ENCODE measurements at places on chromosomes 4 and X. TPM values are rescaled to one million over a fixed set of nuclear protein-coding genes. Genes with fewer than 3 reads are reported as not detected.

GRCh38 chr4:66681962-66682361, 863.3 kb downstream of the CENPC start:
- no peak overlapping the region for H3K27ac ChIP-seq
- H3K4me3 ChIP-seq: no peak overlapping the region
- no peak for DNase-seq
- H3K36me3 ChIP-seq: no peaks in the 10 kb centered on the region
- H3K4me1 ChIP-seq: no peaks in the 10 kb centered on the region
- H3K27me3 ChIP-seq: no peaks in the 10 kb centered on the region

GRCh38 chr4:4385729-4386295, 1.1 kb upstream of the NSG1 start:
- peaks cover 13% of the 10 kb centered on the region for H3K27me3 ChIP-seq
- no peak overlapping the region for H3K4me3 ChIP-seq
- no peak overlapping the region for H3K27ac ChIP-seq
- no peaks in the 10 kb centered on the region for H3K36me3 ChIP-seq

The MBNL3 gene
- total RNA-seq: 27.2 TPM

GRCh38 chrX:67612231-67612630, 68.4 kb downstream of the AR start:
- DNase-seq: no peak
- no peak overlapping the region for H3K4me3 ChIP-seq
- H3K4me1 ChIP-seq: no peaks in the 10 kb centered on the region
- H3K36me3 ChIP-seq: no peaks in the 10 kb centered on the region

- H3K4me1 ChIP-seq: no peaks in the 10 kb centered on the region
- H3K4me3 ChIP-seq: no peak overlapping the region
- no peaks in the 10 kb centered on the region for H3K27me3 ChIP-seq
- H3K36me3 ChIP-seq: no peaks in the 10 kb centered on the region
Measured at GRCh38 chr4:8029689-8030088, 90.0 kb upstream of the AFAP1 start.

The PSAPL1 gene
- total RNA-seq: 0.55 TPM

GRCh38 chrX:9081271-9081670, 47.3 kb upstream of the FAM9B start:
- H3K4me1 ChIP-seq: no peaks in the 10 kb centered on the region
- H3K36me3 ChIP-seq: no peaks in the 10 kb centered on the region
- H3K27me3 ChIP-seq: no peaks in the 10 kb centered on the region
- DNase-seq: no peak
- H3K27ac ChIP-seq: no peak overlapping the region

The CC2D2A gene
- 63.7 TPM for total RNA-seq

DNA sequence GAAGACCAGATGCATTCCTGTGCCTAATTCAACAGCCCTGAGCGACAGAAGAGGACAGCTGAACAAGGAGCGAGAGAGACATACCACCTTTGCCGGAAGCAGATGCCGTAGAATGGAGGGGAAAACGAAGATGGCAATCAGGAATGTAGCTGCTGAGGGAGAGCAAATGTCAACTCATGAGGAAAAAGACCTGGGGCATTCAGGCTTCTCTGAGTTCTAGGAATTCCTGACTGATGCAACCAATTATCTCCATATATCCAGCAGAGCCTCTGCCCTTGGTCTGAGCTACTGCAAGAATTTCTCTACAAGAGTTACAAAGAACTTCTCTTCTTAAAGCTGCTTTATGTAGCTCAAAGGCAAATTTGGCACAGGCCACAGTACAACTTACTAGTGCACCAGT, 40.5 kb upstream of the INPP4B start:
- DNase-seq: no peak
- no peaks in the 10 kb centered on the region for H3K4me1 ChIP-seq
- H3K27ac ChIP-seq: no peak overlapping the region
- H3K27me3 ChIP-seq: no peaks in the 10 kb centered on the region
- H3K36me3 ChIP-seq: no peaks in the 10 kb centered on the region
- no peak overlapping the region for H3K4me3 ChIP-seq

The CSAG3 gene
- total RNA-seq: not detected

The SLC6A14 gene
- total RNA-seq: 26.8 TPM

The PPM1K gene
- 45.9 TPM for total RNA-seq

The TRAM1L1 gene
- total RNA-seq: 1.8 TPM

- H3K27ac ChIP-seq: no peak overlapping the region
- no peaks in the 10 kb centered on the region for H3K27me3 ChIP-seq
- peaks cover 6% of the 10 kb centered on the region for H3K4me1 ChIP-seq
Measured at GRCh38 chrX:13717700-13718472, 16.5 kb downstream of the TRAPPC2 start.

- DNase-seq: no peak
- no peaks in the 10 kb centered on the region for H3K27me3 ChIP-seq
- no peaks in the 10 kb centered on the region for H3K36me3 ChIP-seq
- H3K4me1 ChIP-seq: no peaks in the 10 kb centered on the region
Measured at GRCh38 chr4:68361146-68361589, 11.3 kb upstream of the YTHDC1 start.

The SPCS3 gene
- 170 TPM for total RNA-seq

The ZDHHC15 gene
- 5.3 TPM for total RNA-seq

The TRMT10A gene
- total RNA-seq: 12.2 TPM

DNA sequence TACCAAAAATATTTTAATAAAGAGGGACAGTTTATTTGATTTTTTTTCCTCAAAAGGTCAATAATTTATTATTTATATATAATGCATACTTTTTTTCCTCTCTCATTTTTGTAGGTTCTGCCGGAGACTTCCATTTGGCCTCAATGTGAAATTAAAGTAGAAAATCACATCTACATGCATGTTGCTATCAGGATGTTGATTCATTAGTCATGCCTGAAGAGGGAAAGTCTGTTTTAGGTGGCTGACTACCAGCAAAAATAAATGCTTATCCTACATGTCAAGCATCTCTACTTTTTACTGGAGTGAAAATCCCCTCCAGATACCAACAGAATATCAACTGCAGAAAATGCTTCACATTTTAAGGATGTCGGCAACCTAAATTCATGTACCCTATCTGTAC, 41.5 kb downstream of the KIAA0232 start:
- peaks cover 10% of the 10 kb centered on the region for H3K36me3 ChIP-seq
- no peaks in the 10 kb centered on the region for H3K4me1 ChIP-seq
- no peaks in the 10 kb centered on the region for H3K27me3 ChIP-seq
- no peak for DNase-seq
- H3K27ac ChIP-seq: no peak overlapping the region

The NLGN4X gene
- 5.0 TPM for total RNA-seq

GRCh38 chr4:65893271-65893670, 223.0 kb upstream of the EPHA5 start:
- H3K27me3 ChIP-seq: no peaks in the 10 kb centered on the region
- H3K27ac ChIP-seq: no peak overlapping the region
- H3K4me3 ChIP-seq: no peak overlapping the region
- no peaks in the 10 kb centered on the region for H3K4me1 ChIP-seq
- no peak for DNase-seq

- H3K4me3 ChIP-seq: no peak overlapping the region
- H3K4me1 ChIP-seq: no peaks in the 10 kb centered on the region
Measured at GRCh38 chr4:123661080-123661737, 264.6 kb downstream of the SPRY1 start.

- H3K4me3 ChIP-seq: no peak overlapping the region
- no peak overlapping the region for H3K27ac ChIP-seq
- H3K4me1 ChIP-seq: no peaks in the 10 kb centered on the region
- H3K27me3 ChIP-seq: peaks cover 38% of the 10 kb centered on the region
- H3K36me3 ChIP-seq: no peaks in the 10 kb centered on the region
Measured at GRCh38 chrX:16516232-16516876, 133.6 kb upstream of the S100G start.

DNA sequence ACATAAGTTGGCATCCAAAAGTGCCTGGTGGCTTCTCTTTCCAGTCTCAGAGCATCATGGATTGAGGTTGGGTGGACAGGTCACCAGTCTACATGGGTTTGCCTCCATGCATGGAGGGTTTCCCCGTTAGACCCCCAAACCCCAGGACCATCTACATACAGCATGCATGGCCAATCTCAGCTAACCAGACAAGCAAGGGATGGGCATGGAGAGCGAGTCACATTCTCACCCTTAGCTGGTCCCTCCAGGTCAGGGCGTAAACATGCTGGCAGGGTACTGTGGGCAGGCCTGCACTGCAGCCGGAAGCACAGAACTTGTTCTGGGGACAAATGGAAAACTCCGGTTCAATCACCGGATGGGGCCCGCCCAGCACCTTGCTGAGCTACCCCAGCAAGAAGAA, 37.3 kb downstream of the HCCS start:
- H3K4me3 ChIP-seq: no peak overlapping the region
- no peak overlapping the region for H3K27ac ChIP-seq
- DNase-seq: no peak

DNA sequence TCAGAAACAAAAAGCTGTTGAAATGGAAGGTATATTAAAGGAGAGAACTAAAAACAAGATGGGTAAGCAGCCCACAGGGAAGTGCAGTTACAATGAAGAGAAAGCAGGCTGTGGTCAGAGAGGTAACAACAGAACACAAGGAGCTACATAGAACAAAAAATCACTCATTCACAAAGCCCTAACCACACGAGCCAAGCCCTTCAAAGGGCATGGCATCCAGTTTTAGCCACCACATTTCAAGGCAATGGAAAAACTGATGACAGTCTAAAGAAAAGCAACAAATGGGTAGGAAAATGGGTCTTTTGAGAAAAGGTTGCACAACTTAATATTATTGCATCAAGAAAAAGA, 37.5 kb downstream of the KDR start:
- H3K27me3 ChIP-seq: no peaks in the 10 kb centered on the region
- no peak overlapping the region for H3K4me3 ChIP-seq
- no peak overlapping the region for H3K27ac ChIP-seq
- H3K36me3 ChIP-seq: no peaks in the 10 kb centered on the region
- no peak for DNase-seq
- peaks cover 9% of the 10 kb centered on the region for H3K4me1 ChIP-seq

- no peak overlapping the region for H3K27ac ChIP-seq
- no peak for DNase-seq
- H3K4me3 ChIP-seq: no peak overlapping the region
- H3K27me3 ChIP-seq: no peaks in the 10 kb centered on the region
- H3K4me1 ChIP-seq: no peaks in the 10 kb centered on the region
Measured at GRCh38 chrX:41397768-41398167, 49.4 kb upstream of the NYX start.

GRCh38 chr4:55546506-55546755, 278 bp downstream of the CLOCK start:
- H3K4me3 ChIP-seq: peak overlapping the region; percentile 71
- no peaks in the 10 kb centered on the region for H3K36me3 ChIP-seq
- peak overlapping the region; percentile 97 for H3K27ac ChIP-seq
- H3K27me3 ChIP-seq: no peaks in the 10 kb centered on the region
- DNase-seq: no peak

- H3K36me3 ChIP-seq: peaks cover 5% of the 10 kb centered on the region
- H3K27ac ChIP-seq: no peak overlapping the region
- H3K4me1 ChIP-seq: peaks cover 7% of the 10 kb centered on the region
Measured at GRCh38 chr4:140884431-140885058, 128.4 kb upstream of the TBC1D9 start.

DNA sequence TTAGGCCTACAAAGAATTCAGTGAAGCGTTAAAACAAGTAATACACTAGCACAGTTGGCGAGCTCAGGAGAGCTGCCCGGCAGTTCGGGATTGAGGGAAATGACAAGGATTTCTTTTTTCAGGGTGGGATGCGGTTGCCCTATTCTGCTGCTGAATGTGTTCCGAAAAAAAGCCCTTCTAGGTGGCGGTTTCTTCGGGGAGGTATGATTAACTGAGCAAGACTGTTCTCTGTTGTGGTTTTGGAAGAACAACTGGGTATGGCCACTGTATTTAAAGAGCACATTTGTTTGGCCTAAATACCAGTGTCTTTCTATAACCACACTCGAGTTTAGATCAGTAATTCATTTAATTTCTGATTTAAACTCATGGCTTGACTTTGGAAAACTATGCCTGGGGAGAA, 459.7 kb upstream of the FAT1 start:
- no peak overlapping the region for H3K27ac ChIP-seq
- no peaks in the 10 kb centered on the region for H3K36me3 ChIP-seq
- DNase-seq: no peak
- no peaks in the 10 kb centered on the region for H3K27me3 ChIP-seq
- H3K4me1 ChIP-seq: peaks cover 6% of the 10 kb centered on the region

DNA sequence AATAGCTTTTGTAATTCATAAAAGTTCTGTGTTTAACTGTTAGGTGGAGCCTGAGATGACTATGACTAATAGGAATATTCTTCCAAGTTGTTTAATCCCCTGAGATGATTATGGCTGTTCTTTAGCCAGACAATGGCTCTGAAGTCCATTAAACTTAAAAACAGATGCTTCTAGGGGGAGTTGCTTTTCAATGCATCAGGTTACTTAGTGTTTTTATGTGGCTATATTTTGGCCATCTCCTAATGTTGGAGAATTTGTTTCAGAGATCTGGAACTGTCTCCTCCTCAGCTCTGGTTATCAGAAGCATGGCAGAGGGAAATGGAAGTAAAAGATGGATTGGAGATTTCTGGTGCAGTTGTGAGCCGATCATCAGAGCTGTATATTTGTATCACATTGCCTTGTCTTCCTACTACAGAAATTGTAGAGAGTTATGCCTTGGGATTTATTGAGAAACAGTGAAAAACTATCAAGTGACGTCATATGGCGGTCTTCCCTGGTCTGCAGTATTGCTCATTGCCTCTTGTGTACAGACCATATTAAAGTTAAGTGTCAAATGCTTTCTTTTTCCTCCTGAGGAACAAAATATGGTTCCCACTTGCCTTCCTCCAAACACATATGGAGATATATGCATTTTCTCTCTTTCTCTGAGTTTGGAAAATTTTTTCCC, 29.8 kb downstream of the SGMS2 start:
- H3K4me1 ChIP-seq: no peaks in the 10 kb centered on the region
- H3K36me3 ChIP-seq: no peaks in the 10 kb centered on the region
- DNase-seq: no peak
- no peaks in the 10 kb centered on the region for H3K27me3 ChIP-seq
- peak overlapping the region; percentile 94 for H3K27ac ChIP-seq

DNA sequence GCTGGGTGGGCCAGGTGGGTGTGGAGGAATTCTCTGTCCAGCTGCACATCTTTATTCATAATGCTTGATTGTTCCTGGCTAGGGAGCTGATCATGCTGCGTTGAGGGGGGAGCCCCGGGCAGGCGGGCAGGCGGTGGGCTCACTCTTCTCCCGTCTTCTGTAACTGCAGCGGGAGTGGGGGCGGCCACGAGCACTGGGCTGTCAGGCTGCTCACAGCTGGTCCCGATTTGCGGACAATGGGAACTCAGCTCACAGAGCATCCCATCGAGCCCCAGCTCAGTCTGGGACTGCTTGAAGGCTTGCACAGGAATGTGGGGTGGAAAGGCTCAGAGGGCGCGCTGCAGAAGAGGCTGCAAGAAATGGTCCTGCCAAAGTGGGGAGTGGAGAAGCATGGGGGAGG, 63.8 kb downstream of the EFNB1 start:
- no peaks in the 10 kb centered on the region for H3K36me3 ChIP-seq
- no peak overlapping the region for H3K27ac ChIP-seq
- H3K4me3 ChIP-seq: no peak overlapping the region
- H3K27me3 ChIP-seq: peaks cover 4% of the 10 kb centered on the region

GRCh38 chr4:27678027-27678426, 817.4 kb downstream of the STIM2 start:
- no peak overlapping the region for H3K4me3 ChIP-seq
- DNase-seq: no peak
- H3K27ac ChIP-seq: no peak overlapping the region
